T-helper 22 cell (primary cell): ENCODE measurements at places on chromosomes 2 and 18.

GRCh38 chr2:224876522-224876921 lies 160.4 kb upstream of the CCDC195 start:
- no peak for DNase-seq

DNA sequence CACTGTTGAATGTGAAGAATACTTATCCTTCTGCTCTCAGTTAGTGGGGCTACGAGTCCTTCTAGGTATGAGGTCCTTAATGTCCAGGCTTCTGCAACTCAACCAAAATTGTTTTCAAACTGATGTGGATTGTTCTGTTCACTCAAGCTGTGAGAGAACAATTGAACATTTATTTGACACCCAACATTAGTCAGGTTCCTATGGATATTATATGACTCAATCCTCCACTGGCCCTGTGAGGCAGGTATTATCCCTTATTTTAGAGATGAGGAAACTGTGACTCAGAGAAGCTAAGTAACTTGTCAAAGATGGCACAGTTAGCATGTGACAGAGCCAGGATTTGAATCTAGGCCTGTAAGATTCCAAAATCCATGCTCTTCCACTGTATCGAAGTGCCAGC lies 1.2 kb upstream of the LYG2 start:
- DNase-seq = no peak

GRCh38 chr2:169221745-169222369 lies 140.5 kb downstream of the LRP2 start:
- DNase-seq = no peak

- no peak for DNase-seq
Measured at GRCh38 chr2:84041506-84041905, 417.6 kb downstream of the SUCLG1 start.

GRCh38 chr2:1645761-1646476 lies 98.4 kb downstream of the PXDN start:
- no peak for DNase-seq

DNA sequence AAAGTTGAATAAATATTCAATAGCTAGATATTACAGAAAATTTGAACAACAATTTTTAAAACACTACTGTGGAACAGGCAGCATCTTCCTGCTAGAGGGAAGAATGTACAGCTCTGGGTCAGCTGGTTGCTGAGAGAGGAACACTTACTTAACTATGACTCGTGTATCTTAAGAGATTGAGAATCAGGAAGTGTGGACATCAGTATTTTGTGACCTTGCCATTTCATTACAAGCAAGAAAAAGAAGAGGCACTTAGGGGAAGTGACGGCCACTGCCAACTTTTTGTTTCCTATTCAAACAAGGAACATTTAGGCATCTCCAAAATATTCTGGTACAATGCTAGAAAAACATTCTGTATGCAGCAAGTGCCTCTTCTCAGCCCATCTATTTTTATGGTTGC lies 45.9 kb downstream of the ITPRID2 start:
- no peak for DNase-seq

DNA sequence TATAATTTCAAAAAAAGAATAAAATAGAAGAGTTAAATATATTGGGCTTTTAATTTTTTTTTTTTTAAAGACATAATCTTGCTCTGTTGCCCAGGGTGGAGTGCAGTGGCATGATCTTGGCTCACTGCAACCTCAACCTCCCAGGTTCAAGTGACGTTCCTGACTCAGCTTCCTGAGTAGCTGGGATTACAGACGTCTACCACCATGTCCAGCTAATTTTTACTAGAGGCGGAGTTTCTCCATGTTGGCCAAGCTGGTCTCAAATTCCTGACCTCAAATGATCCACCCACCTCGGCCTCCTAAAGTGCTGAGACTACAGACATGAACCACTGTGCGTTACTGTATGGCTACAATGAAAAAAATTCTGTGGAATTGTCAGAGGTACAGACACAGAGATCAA lies 98.1 kb upstream of the RGPD4 start:
- no peak for DNase-seq

- DNase-seq = no peak
Measured at GRCh38 chr2:160254189-160254762, 54.2 kb upstream of the ITGB6 start.

GRCh38 chr2:101617188-101617587 lies 80.3 kb upstream of the MAP4K4 start:
- DNase-seq = no peak

GRCh38 chr18:78407466-78407844 lies 572.2 kb upstream of the SALL3 start:
- DNase-seq = no peak

- no peak for DNase-seq
Measured at GRCh38 chr18:77141401-77142118, 9.0 kb upstream of the MBP start.
